Stimulated activated naive B cell treated with anti-CD40 and anti-IgM and Interleukin-4, amounts not matched to agents 10 μg/mL and 1 μg/mL and 100 μg/mL, for 72 hours (primary cell): ENCODE measurements at places on chromosomes 6 and 20.

DNA sequence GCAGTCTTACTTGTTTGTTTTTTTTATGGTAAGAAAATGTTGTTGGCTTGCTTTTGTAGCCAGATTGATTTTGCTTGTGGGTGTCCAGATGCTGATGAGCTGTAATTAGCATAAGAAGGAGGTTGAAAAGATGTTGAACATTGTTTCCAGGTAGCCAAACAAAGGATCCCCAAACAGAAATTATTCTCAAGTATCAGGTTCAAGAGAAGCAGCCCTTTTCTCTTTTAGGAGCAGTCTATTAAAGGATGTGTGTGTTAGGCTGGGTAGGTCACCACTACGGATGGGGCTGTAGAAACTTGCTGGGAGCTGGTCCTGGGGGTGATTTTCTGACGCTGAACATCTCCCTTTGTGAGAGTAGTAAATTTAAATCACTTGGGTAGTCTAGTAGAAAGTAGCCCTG lies 86.9 kb upstream of the VSTM2L start:
- H3K27me3 ChIP-seq, result no peaks in the 10 kb centered on the region
- no peak for DNase-seq
- H3K27ac ChIP-seq, result no peak overlapping the region
- peaks cover 49% of the 10 kb centered on the region for H3K36me3 ChIP-seq
- no peak overlapping the region for H3K4me3 ChIP-seq
- H3K4me1 ChIP-seq, result peaks cover 24% of the 10 kb centered on the region

GRCh38 chr6:10268611-10269310 lies 146.1 kb downstream of the TFAP2A start:
- no peaks in the 10 kb centered on the region for H3K36me3 ChIP-seq
- DNase-seq, result no peak
- no peak overlapping the region for H3K27ac ChIP-seq
- no peaks in the 10 kb centered on the region for H3K4me1 ChIP-seq
- H3K4me3 ChIP-seq, result no peak overlapping the region
- H3K27me3 ChIP-seq, result peaks cover 10% of the 10 kb centered on the region

- H3K36me3 ChIP-seq, result no peaks in the 10 kb centered on the region
- peaks cover 27% of the 10 kb centered on the region for H3K27me3 ChIP-seq
- peaks cover 14% of the 10 kb centered on the region for H3K4me1 ChIP-seq
- H3K4me3 ChIP-seq, result no peak overlapping the region
- no peak for DNase-seq
- no peak overlapping the region for H3K27ac ChIP-seq
These were observed 4.9 kb upstream of the CDSN start for GRCh38 chr6:31125162-31125561.

- peak overlapping the region; percentile 85 for H3K4me3 ChIP-seq
- peaks cover 36% of the 10 kb centered on the region for H3K4me1 ChIP-seq
- H3K27me3 ChIP-seq, result no peaks in the 10 kb centered on the region
- no peak for DNase-seq
- peak overlapping the region; percentile 86 for H3K27ac ChIP-seq
These were observed 597 bp downstream of the ADA start for GRCh38 chr20:44650771-44651433.

- H3K27me3 ChIP-seq, result no peaks in the 10 kb centered on the region
- peaks cover 17% of the 10 kb centered on the region for H3K36me3 ChIP-seq
- no peak overlapping the region for H3K27ac ChIP-seq
- H3K4me1 ChIP-seq, result peaks cover 2% of the 10 kb centered on the region
These were observed 8.4 kb downstream of the RAB5IF start for GRCh38 chr20:36613974-36614373.

- peaks cover 5% of the 10 kb centered on the region for H3K36me3 ChIP-seq
- peaks cover 37% of the 10 kb centered on the region for H3K4me1 ChIP-seq
- H3K27ac ChIP-seq, result peak overlapping the region; percentile 97
- no peaks in the 10 kb centered on the region for H3K27me3 ChIP-seq
These were observed 388.4 kb upstream of the JARID2 start for GRCh38 chr6:14857501-14857900.

GRCh38 chr6:50922579-50923525 lies 104.2 kb downstream of the TFAP2B start:
- no peak overlapping the region for H3K27ac ChIP-seq
- no peaks in the 10 kb centered on the region for H3K4me1 ChIP-seq
- no peak overlapping the region for H3K4me3 ChIP-seq
- H3K27me3 ChIP-seq, result peaks cover 6% of the 10 kb centered on the region
- H3K36me3 ChIP-seq, result no peaks in the 10 kb centered on the region

- no peak overlapping the region for H3K27ac ChIP-seq
- H3K4me3 ChIP-seq, result no peak overlapping the region
- peaks cover 23% of the 10 kb centered on the region for H3K4me1 ChIP-seq
- DNase-seq, result no peak
- H3K36me3 ChIP-seq, result no peaks in the 10 kb centered on the region
These were observed 1.2 kb downstream of the CD93 start for GRCh38 chr20:23084845-23085365.

DNA sequence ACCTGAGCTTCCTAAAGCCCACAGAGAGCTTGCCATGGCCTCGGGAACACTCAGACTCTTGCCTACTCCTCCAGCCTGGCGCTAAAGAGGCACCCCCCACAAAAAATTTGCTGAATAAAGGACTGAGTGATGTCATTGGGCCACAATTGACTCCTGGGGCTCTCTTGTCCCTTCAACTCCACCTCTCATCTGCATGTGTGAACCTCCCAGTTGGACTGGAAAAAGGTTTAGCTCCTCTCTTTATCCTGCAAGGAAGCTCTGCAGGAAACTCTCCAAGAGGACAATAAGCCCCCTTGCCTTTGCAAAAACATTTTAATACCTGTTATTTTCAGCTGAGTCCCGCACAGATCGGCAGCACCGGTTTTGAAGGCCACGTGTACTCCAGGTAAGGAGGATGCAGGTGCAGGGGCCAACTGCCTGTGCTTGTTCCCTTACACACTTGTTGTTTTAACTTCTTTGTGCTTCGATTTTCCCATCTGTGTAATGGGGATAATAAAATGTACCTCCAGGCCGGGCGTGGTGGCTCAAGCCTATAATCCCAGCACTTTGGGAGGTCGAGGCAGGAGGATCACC lies 107.3 kb downstream of the TFAP2C start:
- no peaks in the 10 kb centered on the region for H3K4me1 ChIP-seq
- no peak overlapping the region for H3K4me3 ChIP-seq
- DNase-seq, result no peak
- H3K27me3 ChIP-seq, result peaks cover 39% of the 10 kb centered on the region

DNA sequence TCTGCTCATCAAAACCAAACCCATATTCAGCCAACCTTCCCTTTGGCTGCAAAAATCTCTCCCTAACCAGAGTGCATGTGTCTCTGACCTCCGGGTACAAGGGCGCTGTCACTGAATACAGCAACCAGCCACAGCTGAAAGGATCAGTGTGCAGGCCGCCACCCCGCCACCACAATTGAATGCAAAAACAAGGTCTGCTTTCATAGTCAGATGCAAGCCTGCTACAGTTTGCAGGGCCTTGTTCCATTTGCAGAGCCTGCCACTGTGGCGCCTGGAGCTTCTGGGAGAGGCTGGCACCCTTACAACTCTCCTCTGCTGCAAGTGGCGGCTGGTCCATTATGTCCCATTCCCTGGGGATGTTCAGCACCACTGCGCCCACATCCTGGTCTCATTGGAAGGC lies 23.5 kb downstream of the MDGA1 start:
- no peaks in the 10 kb centered on the region for H3K27me3 ChIP-seq
- no peak for DNase-seq
- H3K4me3 ChIP-seq, result no peak overlapping the region

DNA sequence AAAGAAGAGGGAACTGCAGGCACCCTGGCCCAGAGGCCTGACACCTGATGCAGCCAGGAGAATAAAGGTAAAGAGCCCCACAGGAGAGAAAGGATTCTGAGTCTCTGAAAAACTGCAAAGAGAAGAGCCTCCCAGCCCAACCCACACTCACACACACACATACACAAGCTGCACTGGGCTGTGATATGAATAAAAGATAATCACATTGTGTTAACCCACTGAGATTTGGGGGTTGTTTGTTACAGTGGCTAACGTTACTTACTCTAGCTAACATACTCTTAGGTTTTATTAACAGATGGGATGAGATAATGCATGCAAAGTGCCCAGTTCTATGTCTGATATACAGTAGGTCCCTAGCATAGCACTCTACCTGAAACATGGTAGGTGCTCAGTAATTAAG lies 554.4 kb downstream of the CD83 start:
- H3K36me3 ChIP-seq, result peaks cover 1% of the 10 kb centered on the region
- H3K27ac ChIP-seq, result no peak overlapping the region
- no peaks in the 10 kb centered on the region for H3K27me3 ChIP-seq
- H3K4me1 ChIP-seq, result peaks cover 24% of the 10 kb centered on the region
- no peak overlapping the region for H3K4me3 ChIP-seq

DNA sequence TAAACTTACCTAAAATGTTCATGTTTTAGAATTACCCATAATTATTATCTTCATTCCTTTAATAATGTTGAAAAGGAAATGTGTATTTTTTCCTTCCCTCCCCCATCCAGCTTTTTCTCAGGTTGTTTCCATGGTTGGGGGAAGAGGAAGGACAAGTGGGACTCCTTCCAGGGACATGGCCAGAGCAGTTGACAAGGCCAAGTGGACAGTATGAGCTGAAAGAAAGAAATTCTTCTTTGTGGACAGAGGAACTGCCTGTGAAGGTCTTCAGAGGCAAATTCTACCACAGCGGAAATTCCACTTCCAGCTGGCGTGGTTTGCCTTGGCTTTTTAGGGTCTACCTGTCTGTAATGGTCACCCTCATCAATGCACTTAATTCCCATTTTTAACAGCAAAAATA lies 33.8 kb downstream of the RIN2 start:
- no peaks in the 10 kb centered on the region for H3K4me1 ChIP-seq
- no peak for DNase-seq
- peaks cover 2% of the 10 kb centered on the region for H3K36me3 ChIP-seq
- no peak overlapping the region for H3K27ac ChIP-seq

DNA sequence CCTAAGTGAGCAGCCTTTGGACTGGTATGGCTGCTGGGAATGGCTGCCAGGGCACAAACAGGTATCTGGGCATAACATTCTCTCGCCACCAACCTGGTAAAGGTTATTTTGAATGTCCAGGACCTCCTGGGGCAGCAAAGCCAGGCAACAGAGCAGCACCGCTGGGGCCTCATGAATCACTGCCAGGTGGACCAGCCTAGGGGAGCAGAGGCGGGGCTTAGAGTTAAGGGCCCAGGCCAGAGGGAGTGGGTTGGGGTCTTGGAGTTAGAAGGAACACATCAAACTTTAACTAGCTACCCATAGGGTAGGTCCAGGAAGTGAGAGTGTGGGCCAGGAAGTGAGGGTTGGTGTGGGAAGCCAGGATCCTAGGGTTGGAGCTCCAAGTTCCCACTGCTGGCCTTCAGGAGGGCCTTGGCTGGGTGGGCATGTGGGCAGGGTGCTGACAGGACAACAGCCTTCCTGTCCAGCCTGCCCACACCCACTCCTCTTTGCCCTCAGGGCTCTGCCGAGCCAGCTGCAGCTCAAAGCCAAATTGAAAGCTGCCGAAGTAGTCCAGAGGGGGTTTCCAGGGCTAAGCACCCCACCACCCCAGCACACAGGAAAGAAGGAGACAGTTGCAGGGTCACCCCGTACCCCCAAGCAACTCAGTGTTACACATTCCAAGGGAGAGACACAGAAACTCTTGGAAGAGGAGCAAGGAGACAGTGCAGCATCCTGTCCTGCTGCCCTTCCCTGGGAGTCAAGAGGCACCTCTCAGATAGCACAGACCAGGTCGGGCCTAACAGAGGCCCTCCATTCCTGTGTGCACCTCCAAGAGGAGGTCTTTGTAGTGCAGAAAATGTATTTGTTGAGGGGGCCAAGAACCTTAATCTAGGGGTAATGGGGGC lies 2.6 kb downstream of the NFKBIE start:
- H3K4me1 ChIP-seq, result peaks cover 48% of the 10 kb centered on the region
- peak overlapping the region; percentile 100 for H3K4me3 ChIP-seq
- peaks cover 65% of the 10 kb centered on the region for H3K36me3 ChIP-seq
- DNase-seq, result no peak
- no peaks in the 10 kb centered on the region for H3K27me3 ChIP-seq

GRCh38 chr6:125867483-125867942 lies 76.8 kb downstream of the NCOA7 start:
- DNase-seq, result no peak
- no peak overlapping the region for H3K4me3 ChIP-seq
- H3K27ac ChIP-seq, result no peak overlapping the region

GRCh38 chr6:169933251-169933821 lies 181.9 kb downstream of the ERMARD start:
- no peak for DNase-seq
- H3K36me3 ChIP-seq, result no peaks in the 10 kb centered on the region
- H3K27me3 ChIP-seq, result peaks cover 13% of the 10 kb centered on the region
- H3K4me1 ChIP-seq, result no peaks in the 10 kb centered on the region
- H3K27ac ChIP-seq, result no peak overlapping the region

DNA sequence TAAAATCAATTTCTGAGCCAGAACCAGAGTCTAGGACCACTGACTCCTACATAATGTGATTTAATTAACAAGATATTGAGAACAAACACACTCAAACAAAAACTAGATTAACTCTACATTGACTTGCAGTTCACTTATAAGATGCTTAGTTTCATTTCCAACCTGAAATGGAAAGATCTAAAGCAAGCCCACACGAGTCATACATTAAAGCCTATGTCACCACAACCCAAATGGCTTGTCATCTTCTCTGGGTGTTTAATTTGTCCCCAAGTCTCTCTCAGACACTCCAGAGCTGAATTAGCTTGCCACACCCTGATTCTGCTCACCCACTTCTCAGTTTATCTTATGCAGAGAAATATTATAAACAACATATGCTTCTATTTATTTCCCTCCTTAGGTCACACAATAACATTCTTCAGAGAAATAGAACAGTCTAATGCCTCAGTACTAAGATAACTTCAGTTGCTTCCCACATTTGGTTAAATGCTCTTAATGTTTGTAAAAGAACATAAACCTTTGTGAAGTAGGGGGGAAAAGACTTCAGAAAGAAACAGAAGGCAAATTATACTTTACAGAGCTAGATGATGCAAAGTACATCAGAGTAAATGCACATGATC lies 8.8 kb upstream of the FBXO30 start:
- H3K4me1 ChIP-seq, result peaks cover 3% of the 10 kb centered on the region
- DNase-seq, result no peak
- no peak overlapping the region for H3K27ac ChIP-seq
- peaks cover 10% of the 10 kb centered on the region for H3K36me3 ChIP-seq
- no peak overlapping the region for H3K4me3 ChIP-seq
- H3K27me3 ChIP-seq, result no peaks in the 10 kb centered on the region

GRCh38 chr6:169251371-169251802 lies 2.3 kb downstream of the THBS2 start:
- peaks cover 62% of the 10 kb centered on the region for H3K27me3 ChIP-seq
- H3K36me3 ChIP-seq, result peaks cover 3% of the 10 kb centered on the region
- peaks cover 24% of the 10 kb centered on the region for H3K4me1 ChIP-seq
- no peak for DNase-seq
- no peak overlapping the region for H3K4me3 ChIP-seq

DNA sequence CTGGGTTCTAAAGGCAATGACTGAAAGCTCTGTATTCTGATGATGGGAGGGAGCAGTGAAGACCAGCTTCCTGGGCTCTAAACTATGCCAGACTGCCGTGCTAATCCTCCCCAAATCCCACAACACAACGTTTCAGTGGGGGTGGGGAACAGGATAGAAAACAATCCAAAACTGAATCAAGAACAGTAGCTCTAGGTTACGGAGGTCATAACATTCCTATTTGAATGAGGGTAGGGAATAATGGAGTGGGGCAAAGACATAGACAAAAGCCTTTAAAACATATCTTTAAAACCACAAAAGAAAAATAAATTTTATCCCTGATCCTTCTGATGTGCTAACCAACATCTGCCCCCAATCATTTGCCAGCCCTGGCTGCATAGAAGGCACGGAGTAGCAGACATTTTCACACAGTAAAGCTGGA lies 7.8 kb downstream of the USP49 start:
- no peak overlapping the region for H3K4me3 ChIP-seq
- no peaks in the 10 kb centered on the region for H3K36me3 ChIP-seq
- no peaks in the 10 kb centered on the region for H3K27me3 ChIP-seq
- DNase-seq, result no peak
